ENCODE measurements at places on chromosomes 11 and 22.

GRCh38 chr11:62664405-62665074 is 470 bp downstream of the C11orf98 start:
- DNase-seq = peak; percentile 60

DNA sequence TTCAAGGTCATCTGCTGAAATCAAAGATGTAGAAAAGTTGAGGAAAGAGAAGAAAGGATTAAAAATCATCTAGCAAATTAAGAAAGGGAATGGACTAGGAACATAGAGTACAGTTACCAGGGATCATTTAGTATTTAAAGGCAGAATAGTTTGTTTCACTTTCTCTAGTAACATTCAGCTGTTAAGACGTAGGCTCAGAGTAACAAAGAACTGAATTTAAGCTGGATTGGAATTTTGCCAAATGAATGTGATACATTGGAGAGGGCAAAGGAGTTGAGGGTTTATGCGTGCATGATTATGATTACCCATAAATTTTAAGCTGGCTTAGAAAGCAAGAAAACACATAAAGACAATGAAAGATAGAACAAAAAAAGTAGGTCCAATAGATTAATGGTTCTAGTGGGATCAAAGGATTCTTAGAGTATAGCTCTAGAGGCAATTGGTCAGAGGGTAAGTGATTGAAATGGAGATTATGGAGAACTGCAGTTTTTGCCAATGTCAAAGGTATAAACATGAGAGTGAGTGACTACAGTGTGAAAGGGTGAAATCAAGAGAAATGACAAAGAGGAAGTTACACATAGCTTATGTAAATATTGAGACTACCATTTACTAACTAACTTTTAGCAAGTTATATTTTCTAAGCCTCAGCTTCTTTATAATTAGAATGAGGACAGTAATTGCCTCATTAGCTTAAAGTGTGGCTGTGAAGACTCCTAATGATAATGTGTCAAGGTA is 190.0 kb downstream of the GRIA4 start:
- no peak for DNase-seq

DNA sequence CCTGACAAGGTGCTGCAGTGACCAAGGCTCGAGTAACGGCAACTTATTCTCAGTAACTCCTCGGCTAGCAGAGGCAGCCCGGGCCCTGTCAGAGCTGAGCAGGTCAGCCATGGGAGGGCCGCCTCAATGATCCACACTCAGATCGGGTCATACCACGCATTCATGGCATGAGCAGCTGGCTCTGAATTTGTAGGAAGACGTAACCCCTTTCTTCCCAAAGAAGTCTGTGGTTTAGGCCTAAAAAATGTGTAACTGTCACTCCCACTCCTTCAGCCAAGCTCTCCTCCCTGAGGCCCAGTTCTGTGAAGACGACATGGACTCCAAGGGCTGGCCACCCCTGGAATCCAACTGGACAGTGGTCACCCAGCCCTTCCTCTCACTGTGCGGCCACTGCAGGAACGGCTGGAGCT is 30.0 kb downstream of the PPP2R1B start:
- DNase-seq = no peak

GRCh38 chr11:37026326-37026725 is 428.3 kb upstream of the RAG2 start:
- no peak for DNase-seq

GRCh38 chr22:45212306-45212709 is 28.4 kb downstream of the KIAA0930 start:
- DNase-seq = no peak

- no peak for DNase-seq
These were observed 773.2 kb downstream of the FAM181B start for GRCh38 chr11:81960443-81960842.

- no peak for DNase-seq
These were observed 12.0 kb upstream of the GAB2 start for GRCh38 chr11:78429660-78430059.

GRCh38 chr22:23277583-23278295 is 97.4 kb downstream of the BCR start:
- DNase-seq = no peak

DNA sequence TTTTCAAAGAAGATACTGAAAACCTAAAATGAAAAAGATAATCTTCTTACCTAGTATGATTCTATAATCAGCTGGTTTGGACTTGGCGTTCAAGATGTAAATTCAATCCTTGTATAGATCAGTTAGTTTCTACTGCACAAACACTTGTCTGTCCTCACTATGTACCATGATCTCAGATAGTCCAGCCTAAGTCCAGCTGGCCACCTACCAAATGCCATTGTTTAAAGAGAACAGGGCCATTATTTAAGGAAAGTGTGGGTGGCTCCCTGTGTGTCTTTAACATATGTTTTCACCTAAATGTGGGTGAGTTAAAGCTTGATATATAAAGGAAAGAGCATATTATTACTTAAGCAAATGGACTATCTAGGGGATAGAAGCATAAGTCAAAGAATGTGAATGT is 38.6 kb downstream of the BLID start:
- no peak for DNase-seq

- peak; percentile 58 for DNase-seq
These were observed at the start of gene IL18BP for GRCh38 chr11:71998649-71999310. Gene IL18BP, plus strand, starts transcription at chr11:71998909. Its CDS starts 1,076 bp downstream, at chr11:71999985.

- DNase-seq = no peak
These were observed 16.5 kb downstream of the CERK start for GRCh38 chr22:46721501-46722085.

- no peak for DNase-seq
These were observed 408.3 kb upstream of the CADM1 start for GRCh38 chr11:115912484-115912945.

DNA sequence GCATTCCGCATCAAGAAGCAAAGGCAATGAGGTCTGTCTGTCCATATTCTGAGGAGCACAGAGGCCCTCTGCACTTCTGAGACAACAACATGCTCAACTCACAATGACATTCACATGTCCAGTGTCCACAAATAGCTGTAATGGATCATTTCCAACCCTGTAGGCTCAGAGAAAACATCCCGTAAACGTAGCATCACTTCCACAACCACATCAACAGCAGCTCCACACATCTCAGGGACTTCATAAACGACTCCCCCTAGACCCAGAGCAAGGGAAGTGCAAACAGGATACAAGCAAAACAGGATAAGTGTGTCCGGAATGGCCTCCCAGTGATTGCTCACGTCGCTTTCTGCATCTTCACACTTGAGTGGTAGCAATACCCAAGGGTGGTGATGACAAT is 100.2 kb downstream of the SYN3 start:
- DNase-seq = no peak

GRCh38 chr11:131829725-131830124 is 459.3 kb downstream of the NTM start:
- DNase-seq = no peak

DNA sequence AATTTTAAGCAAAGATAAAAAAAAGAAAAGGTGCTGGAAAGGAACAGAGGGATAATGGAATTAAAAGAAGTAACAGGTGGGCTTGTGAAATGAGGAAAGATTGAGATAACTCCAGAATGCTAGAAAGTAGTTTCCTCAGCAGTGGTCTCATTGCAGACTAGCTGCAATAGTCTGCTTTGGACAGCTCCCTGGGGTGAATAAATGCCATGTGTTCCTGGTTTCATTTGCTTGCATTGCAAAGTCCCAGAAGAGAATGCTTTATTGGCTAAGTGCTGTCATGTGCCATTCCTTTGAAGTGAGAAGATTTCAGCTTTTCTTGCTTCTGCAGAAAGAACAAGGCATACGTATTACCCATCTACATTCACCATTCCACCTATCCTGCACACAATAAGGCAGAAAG is 478.8 kb upstream of the RAG2 start:
- no peak for DNase-seq

DNA sequence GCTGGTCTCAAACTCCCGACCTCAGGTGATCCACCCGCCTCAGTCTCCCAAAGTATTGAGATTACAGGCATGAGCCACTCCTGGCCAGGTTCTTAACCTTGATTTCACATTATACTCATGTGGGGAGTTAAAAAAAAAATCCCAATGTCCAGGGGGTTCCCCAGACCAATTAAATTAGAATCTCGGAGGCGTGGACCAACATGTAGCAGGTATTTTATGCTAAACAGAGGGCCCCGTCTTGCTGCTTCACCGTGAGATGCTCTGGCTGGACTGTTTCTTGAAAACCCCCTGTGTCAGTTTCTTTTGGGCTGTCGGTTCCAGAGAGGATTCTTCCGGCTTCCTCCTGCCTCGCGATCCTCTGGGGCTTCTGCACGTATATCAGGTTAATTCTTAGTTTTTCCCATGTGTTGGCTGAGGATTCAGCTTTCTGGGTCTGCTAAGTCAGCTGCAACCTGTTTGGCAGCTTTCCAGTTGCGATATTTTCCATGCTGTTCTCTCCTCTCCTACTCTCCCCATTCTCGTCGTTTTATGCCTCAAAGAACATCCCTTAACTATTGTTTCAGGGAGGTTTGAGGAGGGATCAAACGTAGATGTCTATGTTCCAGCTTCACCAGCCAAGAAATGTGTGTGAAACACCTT is 50.6 kb upstream of the ACCSL start:
- no peak for DNase-seq

DNA sequence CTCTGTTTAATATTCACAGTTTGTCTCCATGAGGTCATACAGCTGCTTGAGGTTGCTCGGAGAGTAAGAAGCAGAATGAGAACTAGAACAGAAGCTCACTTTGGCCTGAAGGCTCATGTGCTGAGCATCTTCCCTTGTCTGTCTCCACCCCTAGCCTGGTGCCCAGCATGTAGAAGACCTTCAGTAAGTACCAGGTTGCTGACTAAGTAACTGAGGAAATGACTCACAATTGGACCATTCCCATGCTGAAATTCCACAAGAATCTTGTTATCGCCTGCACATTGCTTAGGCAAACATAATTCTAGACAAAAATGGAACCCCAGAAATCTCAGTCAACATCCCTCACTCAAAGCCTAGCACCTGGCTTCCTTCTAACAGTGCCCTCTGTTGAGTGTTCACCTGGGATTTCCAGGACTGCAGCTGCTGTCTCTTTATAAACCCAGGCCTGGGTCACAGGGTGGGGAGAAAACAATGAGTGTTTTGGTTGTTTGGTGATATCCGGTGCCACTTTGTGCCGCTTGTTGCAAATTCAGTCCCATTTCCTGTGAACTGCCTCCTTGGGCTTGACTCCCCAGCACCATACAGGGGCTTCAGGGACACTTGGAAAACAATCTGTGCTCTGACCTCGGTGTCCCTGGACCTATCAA is 406.8 kb downstream of the ETS1 start:
- no peak for DNase-seq

DNA sequence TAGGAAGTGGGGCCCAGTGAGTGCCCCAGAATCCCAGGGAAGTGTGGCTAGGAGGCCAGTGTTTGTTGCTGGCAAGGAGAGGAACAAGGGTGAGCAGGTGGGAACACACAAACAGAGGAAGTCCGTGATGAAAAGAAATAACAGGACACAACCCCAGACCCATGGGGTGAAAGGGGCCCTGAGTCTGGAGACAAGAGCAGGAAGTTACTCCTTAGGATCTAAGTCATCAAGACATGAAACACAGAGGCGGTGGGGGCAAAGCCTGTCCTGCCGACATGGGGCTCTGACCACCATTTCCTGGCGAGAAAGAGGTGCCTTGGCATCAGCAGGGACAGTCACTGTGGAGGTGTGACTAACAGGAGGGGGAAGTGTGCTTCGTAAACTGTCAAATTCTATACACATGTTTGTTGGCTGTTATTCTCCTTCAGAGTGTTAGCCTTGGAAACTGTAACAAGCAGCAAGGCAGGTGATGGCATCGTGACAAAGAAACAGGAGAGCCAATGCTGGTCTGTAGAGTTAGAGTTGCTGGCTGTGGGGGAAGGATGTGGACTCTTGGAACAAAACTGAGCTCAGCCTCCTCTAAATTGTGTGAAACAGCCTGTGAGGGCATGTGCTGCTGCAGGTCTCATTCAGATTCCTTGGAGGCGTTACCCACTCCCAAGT is 21.7 kb downstream of the CHST1 start:
- no peak for DNase-seq

DNA sequence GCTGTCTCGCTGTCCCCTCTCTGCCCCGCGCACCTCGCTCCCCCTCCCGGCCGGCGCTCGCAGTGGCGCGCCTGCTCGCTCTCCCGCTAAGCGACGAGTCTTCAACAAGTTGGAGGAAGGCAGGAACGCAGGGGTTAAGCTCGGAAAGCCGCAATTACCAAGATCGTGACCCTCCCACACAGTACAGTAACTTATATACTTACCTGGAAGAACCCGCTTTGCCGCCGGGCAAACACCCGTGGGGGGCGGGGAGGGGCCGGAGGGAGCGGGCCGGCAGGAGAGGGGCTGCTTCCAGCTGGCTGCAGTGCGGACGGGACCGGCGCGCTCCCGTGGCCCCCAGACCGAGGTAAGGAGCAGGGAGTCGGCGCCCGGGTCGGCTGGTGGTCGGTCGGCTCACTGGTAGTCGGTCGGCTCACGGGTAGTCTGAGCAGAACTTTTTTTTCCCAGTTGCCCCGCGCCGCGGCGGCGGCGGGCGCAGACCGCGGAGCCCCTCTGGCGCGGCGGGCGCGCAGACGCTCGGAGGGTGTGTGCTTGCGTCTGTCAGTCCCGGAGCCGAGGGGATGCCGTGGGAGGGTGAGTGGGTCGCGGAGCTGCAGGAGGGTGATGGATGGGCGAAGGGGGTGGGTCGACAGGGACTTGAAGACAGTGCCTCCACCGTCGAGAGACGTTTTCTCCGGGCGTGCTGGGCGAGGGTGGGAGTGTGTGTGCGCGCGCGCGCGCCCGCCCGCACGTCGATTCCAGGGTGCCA is 101.2 kb upstream of the HSD17B12 start:
- DNase-seq = no peak

DNA sequence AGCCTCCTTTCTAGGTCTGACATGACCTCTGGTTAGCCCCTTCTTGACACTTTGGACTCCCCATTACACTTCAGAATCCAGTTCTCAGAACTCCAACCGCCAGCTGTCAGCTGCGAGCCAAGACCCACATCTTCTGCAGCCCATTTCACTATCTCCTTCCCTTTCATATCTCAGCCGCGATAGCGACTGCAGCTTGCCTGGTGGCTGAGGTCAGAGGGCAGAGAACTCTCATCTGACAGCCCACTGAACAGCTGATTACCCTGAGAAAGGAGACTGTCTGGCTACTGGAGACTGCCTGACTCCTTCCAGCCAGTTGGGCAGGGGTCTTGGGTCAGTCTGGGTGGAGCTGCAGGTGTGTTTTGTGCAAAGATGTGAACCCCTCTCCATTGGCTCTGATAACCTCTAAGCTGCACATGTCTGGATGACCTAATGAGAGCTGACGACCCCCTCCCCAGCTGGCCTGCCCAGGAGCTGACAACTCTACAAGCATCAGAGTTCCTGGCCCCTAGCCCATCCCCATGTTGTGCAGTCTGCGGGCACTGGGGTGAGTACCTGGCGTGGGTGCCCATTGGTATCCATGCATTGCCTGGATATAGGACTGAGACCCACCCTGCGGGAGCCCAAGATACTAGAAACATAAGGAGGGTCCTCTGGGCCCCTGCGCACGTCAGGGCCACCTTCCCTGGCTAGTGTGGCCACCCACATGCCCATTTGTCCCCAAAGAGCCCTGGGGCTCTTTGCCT is 1.1 kb downstream of the CHRM1 start:
- DNase-seq = no peak

Measured in CD4-positive, alpha-beta T cell treated with Interleukin-6 for 4 hours (primary cell).